ENCODE measurements at places on chromosomes 3 and 15.

GRCh38 chr3:130948929-130949328 lies 55.0 kb downstream of the ATP2C1 start:
- DNase-seq, result no peak

DNA sequence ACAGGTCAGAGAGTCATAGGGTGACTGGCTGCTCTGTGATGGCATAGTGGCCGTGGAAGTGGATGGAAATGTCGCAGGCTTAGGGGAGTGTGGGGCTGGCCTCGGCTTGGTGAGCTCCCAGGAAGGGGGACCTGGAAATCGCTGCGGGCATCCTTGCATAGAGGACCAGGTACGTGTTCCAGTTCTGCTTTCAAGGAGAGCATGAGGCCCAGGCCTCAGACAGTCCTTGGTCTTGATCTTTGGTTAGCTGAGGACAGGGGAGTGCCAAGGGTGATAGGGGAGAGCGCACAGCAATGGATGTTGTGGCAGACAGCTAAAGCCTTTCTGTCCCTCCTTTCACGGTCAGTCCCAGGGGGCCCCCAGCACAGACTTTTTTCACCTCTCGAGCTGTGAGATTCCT lies 110.5 kb downstream of the SNRPN start:
- no peak for DNase-seq

DNA sequence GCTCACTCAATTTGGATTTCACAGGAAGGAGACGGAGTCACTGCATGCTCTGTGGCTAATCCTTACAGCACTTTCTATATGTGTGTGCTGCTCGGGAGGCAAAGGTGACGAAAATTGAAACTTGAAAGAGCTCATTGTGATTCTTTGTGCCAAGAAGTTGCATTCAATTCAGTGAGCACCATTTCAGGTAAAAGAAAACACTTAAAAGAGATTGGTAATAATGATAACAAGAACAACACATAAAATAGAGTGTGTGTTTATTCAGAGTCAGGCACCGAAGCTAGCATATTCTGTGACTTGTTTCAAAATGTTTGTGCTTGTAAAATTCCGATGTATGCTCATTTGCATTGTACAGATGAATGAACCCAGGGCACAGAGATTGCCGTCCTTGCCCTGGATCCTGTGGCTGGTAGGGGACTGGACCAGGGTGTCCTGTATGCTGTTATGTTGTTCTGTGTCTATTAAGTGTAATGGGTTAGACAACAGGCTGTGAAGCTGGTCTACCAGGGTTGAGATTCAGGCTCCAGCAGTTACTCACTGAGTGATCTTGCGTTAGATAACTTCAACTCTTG lies 193.3 kb upstream of the PROK2 start:
- DNase-seq, result no peak

DNA sequence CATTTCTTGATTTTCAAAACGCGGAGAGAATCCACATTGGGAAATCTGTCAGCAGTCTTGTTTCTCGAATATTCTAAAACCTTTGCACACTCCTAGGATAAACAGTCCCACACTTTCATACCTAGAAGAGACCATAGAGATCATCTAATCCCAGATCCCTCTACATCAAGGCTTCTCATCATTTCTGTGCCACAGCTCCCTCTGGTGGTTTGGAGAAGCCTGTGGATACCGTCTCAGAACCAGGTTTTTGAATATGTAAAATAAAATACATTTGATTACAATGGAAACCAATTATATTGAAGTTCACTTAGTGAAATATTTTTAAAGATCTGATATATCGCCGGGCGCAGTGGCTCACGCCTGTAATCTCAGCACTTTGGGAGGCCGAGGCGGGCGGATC lies 211.9 kb upstream of the GOLGA6L4 start:
- DNase-seq, result no peak

GRCh38 chr3:100893590-100893989 lies 99.6 kb downstream of the ABI3BP start:
- DNase-seq, result no peak

- no peak for DNase-seq
Measured at GRCh38 chr3:27138562-27138961, 230.6 kb downstream of the NEK10 start.

GRCh38 chr15:90141646-90142045 lies 39.4 kb upstream of the IDH2 start:
- no peak for DNase-seq

GRCh38 chr3:63135367-63135766 lies 142.7 kb upstream of the SYNPR start:
- DNase-seq, result no peak

DNA sequence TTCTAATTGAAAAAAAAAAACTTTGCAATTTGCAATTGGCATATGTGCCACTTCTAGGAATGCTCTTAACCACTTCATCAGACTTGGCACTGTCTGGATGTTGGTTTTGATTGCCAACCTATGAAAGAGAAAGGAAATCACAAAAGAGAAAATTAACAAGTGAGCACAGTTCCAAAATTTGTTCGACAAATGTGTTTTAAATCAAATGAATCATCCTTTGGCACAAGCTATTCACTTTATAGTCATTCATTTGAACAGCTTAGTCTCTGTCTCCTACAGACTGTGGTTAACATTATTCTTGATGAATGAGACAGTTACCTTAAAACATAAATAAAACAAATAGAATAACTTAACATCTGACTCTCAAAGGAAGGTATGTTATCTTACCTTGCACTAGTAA lies 265.0 kb downstream of the EPHA3 start:
- no peak for DNase-seq

DNA sequence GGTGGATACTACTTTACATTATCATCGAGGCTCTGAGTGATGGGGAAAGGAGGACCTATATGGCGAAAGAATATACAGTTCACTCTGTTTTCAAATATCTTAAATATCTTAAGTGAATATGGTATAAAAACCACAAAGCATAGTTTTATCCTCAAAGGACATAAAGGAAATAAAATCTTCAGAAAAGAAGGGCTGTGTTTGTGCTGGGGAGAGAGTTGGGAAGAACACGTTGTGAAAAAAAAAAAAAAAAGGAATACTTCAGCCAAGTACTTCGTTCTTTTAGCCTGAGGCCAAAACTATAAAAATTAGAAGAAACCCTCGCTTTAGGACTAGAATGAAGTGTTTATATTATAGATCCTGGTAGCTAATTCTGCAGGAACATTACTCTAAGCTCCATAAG lies 10.2 kb upstream of the TMEM212 start:
- no peak for DNase-seq

DNA sequence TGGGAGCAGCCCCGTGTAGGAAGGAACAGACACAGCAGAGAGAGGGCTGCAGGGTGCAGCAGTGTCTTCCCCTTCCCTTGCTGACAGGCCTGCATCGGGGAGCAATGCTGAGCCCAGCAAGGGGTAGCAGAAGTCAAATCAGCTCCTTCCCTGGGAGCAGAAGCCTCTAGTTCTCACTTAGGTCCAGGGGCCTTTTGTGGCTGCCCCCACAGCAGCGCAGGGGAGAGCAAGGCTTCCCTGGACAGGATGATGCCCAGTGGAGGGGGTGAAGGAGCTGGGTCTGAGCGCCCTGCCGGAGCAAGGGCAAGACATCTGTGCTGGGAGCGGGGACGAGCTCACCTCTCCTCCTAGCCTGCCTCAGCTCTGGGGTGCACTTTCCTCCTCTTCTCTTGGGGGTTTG lies 827 bp downstream of the PLCB2 start:
- DNase-seq, result no peak
